Right atrium auricular region (tissue), 2 donors: ENCODE measurements at places on chromosomes 5 and 9.

DNA sequence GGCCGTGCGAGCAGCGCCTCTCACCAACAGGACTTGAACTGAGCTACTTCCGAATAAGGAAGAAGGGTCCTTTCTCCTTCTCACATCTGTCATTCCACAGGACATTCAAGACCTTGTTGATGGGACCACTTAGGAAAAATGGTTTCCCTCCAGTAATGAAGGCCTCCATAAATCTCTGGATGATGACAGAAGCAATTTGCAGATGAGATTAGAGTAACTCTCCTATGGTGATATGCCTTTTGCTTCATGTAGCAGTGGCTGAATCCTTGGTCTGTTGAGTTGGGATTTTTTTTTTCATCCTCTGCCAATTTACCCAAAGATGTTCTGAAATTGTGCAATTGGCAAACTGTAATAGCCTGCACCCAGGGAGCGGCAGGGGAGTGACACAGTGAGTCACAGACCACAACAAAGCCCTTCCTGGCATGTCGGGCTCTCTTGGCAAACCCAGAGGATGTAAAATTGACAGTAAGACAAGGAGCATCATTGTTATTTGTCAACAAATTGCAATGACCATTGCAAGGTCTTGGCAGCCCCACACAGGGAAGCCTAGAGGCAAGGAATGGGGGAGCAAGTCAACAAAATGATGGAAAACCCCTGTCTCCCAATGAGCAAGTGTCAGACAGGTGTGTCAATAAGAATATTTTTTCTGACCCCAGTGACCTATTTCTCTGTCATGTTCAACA lies 275.9 kb downstream of the ACTL7B start:
- no peaks in the 10 kb centered on the region for H3K27me3 ChIP-seq
- H3K36me3 ChIP-seq = no peaks in the 10 kb centered on the region
- H3K4me1 ChIP-seq = no peaks in the 10 kb centered on the region
- no peak for DNase-seq
- H3K4me3 ChIP-seq = no peak overlapping the region

DNA sequence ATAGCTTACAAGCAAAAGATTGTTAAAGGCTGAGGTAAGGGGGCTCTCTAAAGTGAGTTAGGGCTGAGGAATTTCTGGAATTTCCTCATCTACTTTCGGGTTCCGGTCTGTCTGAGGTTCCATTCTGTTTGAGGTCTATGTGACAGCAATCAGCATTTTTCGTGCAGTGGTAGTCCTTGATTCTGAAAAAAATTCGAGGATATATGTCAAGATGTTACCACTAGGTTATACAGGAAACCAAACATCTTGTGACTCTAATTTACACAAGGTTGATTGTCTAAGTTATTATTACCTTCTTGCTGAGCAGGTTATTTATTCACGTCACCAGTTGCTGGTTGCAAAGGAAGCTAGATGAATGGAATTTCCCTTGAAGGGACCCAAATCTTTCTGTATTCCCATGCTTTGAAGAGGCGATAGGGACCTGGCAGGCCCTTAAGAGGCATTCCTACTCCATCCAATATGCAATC lies 35.2 kb downstream of the RLN2 start:
- H3K27me3 ChIP-seq = no peaks in the 10 kb centered on the region
- DNase-seq = no peak
- no peaks in the 10 kb centered on the region for H3K36me3 ChIP-seq
- no peak overlapping the region for H3K27ac ChIP-seq
- no peak overlapping the region for H3K4me3 ChIP-seq

- H3K36me3 ChIP-seq = no peaks in the 10 kb centered on the region
- no peak overlapping the region for H3K27ac ChIP-seq
- H3K4me1 ChIP-seq = no peaks in the 10 kb centered on the region
These were observed 177.3 kb downstream of the IRX2 start for GRCh38 chr5:2574155-2574554.

DNA sequence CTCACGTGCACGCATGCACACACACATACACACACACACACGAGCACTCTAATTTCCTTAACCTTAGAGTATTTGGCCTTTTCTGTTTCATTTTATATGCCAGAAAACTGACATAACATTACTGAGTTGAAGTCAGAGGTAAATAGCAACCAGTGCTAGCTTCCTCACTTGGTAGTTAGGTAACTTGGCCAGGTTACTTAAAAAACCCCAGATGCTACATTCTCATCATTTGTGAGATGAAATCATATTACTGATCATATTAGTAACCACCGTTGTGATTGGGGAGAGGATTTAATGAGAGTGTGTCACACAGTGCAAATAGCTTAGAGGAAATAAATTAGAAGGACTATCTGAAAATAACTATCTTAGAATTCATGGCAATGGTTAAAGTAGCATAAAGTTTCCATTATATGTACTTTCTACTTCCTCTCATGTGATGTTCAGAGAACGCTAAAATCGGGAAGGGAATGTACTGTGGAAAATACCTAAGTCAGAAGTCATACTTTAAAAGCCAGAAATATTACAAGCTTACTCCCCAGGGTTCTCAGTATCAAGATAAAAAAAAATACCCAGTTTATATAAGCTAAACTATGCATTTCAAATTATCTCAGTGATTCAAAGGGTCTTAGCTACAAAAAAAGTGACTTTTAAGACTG lies 120.5 kb downstream of the TUSC1 start:
- no peaks in the 10 kb centered on the region for H3K36me3 ChIP-seq
- H3K27me3 ChIP-seq = no peaks in the 10 kb centered on the region
- no peak for DNase-seq
- no peaks in the 10 kb centered on the region for H3K4me1 ChIP-seq

DNA sequence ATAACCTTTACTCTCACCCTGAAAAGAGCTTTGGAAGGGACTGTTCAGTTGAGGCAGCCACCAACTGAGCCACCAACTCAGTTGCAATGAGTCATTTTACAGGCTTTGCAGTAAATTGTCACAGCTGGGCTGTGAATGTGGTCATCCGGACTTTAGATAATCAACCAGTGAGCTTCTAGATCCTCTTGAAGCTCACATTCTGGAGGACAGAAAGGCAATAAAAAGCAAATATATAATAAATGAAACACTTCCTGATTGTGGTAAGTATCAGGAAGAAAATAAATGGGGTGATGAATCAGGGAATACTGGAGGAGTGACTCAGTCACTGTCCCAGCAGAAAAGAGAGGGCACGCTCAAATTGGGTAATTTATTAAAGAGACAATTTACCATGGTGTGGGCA lies 13.2 kb upstream of the C5orf58 start:
- H3K4me1 ChIP-seq = no peaks in the 10 kb centered on the region
- H3K27ac ChIP-seq = no peak overlapping the region
- no peaks in the 10 kb centered on the region for H3K36me3 ChIP-seq
- H3K27me3 ChIP-seq = no peaks in the 10 kb centered on the region
- no peak for DNase-seq

DNA sequence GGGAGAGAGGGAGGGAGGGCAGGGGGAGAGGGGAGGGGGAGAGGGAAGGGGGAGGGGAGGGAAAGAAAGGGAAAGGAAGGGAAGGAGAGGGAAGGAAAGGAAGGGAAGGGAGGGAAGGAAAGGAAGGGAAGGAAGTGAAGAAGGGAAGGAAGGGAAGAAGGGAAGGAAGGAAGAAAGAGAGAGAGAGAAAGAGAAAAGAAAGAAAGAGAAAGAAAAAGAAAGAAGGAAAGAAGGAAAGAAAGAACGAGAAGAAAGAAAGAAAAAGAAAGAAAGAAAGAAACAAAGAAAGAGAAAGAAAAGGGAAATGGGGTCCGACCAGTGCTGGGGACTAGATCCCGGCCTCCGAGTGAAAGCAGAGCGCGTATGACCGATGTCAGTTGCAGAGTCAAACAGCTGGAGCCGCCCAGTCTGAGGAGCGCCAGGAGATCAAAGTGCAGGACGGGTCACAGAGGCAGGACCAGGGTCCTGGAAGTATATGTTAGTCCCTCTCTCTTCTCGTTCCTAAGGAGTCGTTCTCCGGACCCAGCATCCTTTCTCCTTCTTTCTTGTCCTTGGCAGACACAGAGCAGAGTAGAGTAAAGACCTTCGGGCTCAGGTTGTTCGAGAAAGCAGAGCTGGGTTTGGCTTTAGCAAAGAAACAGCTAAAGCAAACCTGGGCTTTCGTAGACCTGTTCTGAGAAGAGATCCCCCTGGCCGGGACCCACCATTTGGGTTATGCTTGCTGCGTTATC lies 305.4 kb upstream of the MSX2 start:
- no peak overlapping the region for H3K27ac ChIP-seq
- H3K27me3 ChIP-seq = no peaks in the 10 kb centered on the region
- H3K4me3 ChIP-seq = peak overlapping the region; percentile 5
- no peak for DNase-seq
- peaks cover 4% of the 10 kb centered on the region for H3K4me1 ChIP-seq

DNA sequence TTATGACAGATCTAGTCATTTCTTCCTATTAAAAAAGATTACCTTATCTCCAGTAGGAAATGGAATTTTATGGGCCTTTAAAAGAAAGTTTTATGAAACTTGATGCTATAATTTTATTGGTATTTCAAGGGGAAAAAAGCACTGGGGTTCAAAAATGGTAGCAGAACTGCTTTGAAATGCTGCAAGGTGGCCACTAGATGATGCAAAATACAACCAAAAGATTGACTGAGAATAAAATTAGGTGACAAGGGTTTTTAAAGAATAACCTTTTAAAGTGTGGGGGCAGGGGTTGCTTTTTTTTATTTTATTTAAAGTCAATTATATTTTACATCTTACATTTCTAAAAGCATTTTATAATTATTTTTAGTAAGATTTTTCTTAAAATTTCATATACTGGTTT lies 61.7 kb downstream of the KLF9 start:
- no peak overlapping the region for H3K27ac ChIP-seq
- peaks cover 3% of the 10 kb centered on the region for H3K4me1 ChIP-seq
- DNase-seq = no peak

GRCh38 chr9:130198501-130199179 lies 26.4 kb downstream of the NCS1 start:
- no peaks in the 10 kb centered on the region for H3K36me3 ChIP-seq
- no peak overlapping the region for H3K27ac ChIP-seq
- no peaks in the 10 kb centered on the region for H3K27me3 ChIP-seq
- no peak for DNase-seq
- H3K4me1 ChIP-seq = no peaks in the 10 kb centered on the region

- H3K4me3 ChIP-seq = no peak overlapping the region
- no peaks in the 10 kb centered on the region for H3K27me3 ChIP-seq
- no peaks in the 10 kb centered on the region for H3K36me3 ChIP-seq
- no peaks in the 10 kb centered on the region for H3K4me1 ChIP-seq
These were observed 145.2 kb upstream of the CDH12 start for GRCh38 chr5:22998362-22998761.

- H3K27ac ChIP-seq = no peak overlapping the region
- H3K36me3 ChIP-seq = no peaks in the 10 kb centered on the region
- no peaks in the 10 kb centered on the region for H3K4me1 ChIP-seq
- no peak overlapping the region for H3K4me3 ChIP-seq
These were observed 254.8 kb upstream of the IRX4 start for GRCh38 chr5:2137444-2138050.

DNA sequence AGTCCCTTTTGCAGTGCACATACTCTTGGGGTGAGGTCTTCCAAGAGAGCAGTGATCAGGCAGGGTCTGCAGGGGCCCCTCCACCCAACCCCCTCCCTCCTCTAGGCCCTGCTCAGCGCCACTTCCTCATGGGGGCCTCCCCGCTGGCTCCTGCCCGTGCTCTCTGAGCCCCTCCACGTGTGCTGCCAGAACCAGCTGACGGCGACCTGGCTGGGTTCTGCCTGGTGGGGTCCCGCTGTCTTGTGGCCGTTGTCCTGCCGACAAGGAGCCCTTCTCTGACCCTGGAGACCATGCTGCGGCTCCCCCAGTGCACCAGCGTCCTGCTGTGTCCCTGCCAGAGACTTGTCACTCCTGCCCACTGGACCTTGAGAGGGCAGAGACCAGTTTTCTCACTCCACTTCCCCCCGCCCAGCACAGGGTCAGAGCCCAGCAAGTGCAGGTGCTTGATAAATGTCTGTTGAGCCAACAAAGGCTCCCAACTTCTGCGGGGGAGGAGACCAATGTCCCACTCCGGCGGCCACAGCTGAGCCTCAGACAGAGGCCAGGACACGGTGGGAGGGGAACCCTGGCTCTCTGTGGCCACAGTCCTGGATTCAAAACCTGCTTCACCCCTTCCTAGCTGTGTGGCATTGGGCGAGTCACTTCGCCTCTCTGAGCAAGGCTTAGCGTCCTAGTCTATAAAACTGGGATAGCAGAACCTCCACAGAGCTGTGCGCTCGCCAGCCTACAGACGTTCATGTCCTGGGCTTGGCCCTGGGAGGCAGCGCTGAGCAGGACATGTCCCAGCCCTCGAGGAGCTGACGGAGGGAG lies 24.8 kb downstream of the SARDH start:
- no peak overlapping the region for H3K27ac ChIP-seq
- no peak overlapping the region for H3K4me3 ChIP-seq
- no peak for DNase-seq
- H3K4me1 ChIP-seq = no peaks in the 10 kb centered on the region
- H3K36me3 ChIP-seq = no peaks in the 10 kb centered on the region
- H3K27me3 ChIP-seq = no peaks in the 10 kb centered on the region

DNA sequence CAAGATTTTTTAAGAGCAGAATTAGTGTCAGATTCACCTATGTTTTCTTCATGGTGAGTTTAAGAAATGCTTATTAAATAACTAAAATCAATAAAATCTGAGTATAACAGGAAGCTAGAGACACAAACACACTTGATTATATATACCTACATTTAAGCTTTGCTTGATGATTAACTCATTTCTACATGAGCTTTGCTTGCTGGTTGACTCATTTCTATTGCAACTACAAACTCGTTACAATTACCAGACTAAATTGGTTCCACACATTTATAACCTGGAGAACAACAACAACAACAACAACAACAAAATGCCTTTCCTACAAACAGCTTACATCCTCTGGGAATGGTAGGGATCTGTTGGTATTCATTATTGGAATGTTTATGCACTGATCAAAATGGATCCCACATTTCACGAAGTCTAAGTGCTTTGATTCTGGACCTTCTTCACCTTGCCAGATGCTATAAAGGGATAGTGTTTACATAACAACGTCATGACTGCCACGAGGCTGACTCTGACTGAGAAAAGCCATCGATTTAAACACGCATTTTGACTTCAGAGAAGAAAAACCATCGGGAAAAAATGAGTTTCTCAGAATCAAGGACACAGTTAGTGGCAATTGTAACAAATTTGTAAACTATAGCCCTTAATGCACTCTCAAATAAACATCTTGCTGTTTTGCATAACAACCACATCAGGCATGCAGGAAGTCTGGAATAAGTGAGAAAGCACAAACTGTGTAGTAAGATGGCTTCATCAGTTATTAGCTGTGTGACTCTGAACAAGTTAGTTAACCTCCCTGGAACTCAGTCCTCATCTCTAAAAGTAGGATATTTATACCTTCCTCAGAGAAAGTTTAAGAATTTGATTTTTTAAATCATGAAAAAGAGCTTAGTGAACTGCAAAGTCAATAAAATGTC lies 49.8 kb downstream of the RASEF start:
- H3K4me1 ChIP-seq = peaks cover 8% of the 10 kb centered on the region
- no peaks in the 10 kb centered on the region for H3K36me3 ChIP-seq

- no peak overlapping the region for H3K27ac ChIP-seq
- no peak for DNase-seq
- H3K36me3 ChIP-seq = no peaks in the 10 kb centered on the region
- no peak overlapping the region for H3K4me3 ChIP-seq
These were observed 17.9 kb downstream of the ANKRD55 start for GRCh38 chr5:56215019-56215830.
